GM12878 (cell line): ENCODE measurements at places on chromosomes 4 and X. TPM values are rescaled to one million over a fixed set of nuclear protein-coding genes. Genes with fewer than 3 reads are reported as not detected.

Gene POU3F4
- polyA plus RNA-seq, result not detected in 2 replicates

Gene LANCL3
- not detected in 2 replicates for polyA plus RNA-seq

Gene HDX
- 5.3 and 7.6 TPM in 2 replicates for polyA plus RNA-seq

Gene IBSP
- polyA plus RNA-seq, result not detected in 2 replicates

Gene USP26
- polyA plus RNA-seq, result not detected in 2 replicates

Gene XKRX
- not detected in 2 replicates for polyA plus RNA-seq

Gene SH3RF1
- 18.4 and 20.1 TPM in 2 replicates for polyA plus RNA-seq

Gene CYBB
- polyA plus RNA-seq, result 6.5 and 6.9 TPM in 2 replicates

Gene EVC
- 2.0 and 2.3 TPM in 2 replicates for polyA plus RNA-seq

DNA sequence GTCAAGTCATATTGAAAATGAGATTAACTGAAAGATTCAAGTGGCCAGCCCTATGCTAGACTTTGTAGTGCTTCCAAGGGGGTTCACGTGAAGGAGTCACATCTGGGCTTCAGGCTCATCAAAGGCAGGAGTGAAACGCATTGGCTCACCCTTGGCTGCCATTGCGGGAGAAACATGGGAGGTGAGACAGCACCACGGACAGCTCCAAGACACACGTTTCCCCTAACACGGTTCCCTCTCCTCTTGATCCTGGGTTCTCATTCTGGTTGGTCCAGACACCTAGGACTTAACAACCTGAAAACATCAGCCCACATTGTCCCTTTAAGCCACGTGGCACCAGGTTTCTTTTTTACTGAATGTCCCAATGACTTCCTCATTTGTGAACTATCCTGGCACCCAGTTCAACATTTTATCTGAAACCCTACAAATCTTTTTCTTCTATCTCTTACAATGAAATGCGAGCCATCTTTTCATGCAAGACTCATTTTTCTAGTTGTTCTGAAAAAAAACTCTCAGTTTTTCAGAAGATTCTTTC is 279.0 kb upstream of the VCX3A start:
- no peak for DNase-seq
- H3K4me1 ChIP-seq, result no peaks in the 10 kb centered on the region
- H3K27ac ChIP-seq, result no peak overlapping the region
- H3K27me3 ChIP-seq, result no peaks in the 10 kb centered on the region
- H3K4me3 ChIP-seq, result no peak overlapping the region
- H3K36me3 ChIP-seq, result no peaks in the 10 kb centered on the region

- no peak for DNase-seq
- H3K4me3 ChIP-seq, result no peak overlapping the region
- no peak overlapping the region for H3K27ac ChIP-seq
- no peaks in the 10 kb centered on the region for H3K4me1 ChIP-seq
- no peaks in the 10 kb centered on the region for H3K36me3 ChIP-seq
These were observed 62.3 kb upstream of the ADAMTS3 start for GRCh38 chr4:72631296-72631695.

GRCh38 chr4:60314416-60314815 is 885.7 kb upstream of the ADGRL3 start:
- H3K27ac ChIP-seq, result no peak overlapping the region
- H3K4me1 ChIP-seq, result no peaks in the 10 kb centered on the region
- H3K4me3 ChIP-seq, result no peak overlapping the region

GRCh38 chr4:121168446-121169281 is 4.5 kb upstream of the TNIP3 start:
- no peaks in the 10 kb centered on the region for H3K36me3 ChIP-seq
- peaks cover 18% of the 10 kb centered on the region for H3K4me1 ChIP-seq

DNA sequence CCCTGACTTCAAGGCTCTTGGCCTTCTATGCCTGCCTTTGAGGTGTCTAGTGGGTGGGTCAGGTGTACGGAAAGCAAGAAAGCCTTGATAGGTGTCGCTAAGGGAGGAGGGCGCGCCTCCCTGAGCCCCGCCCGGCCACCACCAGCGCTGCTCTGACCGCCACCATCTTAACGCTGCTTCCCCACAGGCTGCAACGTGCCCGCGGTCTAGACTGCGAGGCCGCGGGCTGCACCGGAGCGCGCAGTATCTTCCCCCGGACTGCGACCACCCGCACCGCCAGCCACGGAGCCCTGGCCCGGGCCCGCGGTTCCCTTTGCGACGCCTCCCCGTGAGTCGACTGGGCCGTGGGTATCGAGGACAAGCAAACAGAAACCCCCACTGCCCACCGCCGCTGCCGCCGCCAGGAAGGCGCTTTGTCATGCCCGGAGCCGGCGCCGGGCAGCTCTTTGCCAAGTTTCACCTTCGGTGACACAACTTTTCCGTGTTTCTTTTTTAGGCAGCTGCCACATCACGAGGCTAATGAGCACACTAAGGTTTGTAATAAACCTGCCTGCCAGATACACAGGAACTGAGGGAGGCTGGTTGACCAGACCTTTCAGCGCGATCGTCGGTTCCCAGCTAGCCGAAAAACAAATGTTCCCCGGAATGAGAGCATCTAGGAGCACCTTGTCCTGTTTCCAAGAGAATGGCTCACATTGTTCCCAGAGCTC is 335.8 kb upstream of the F9 start:
- H3K36me3 ChIP-seq, result no peaks in the 10 kb centered on the region
- H3K27ac ChIP-seq, result no peak overlapping the region
- H3K4me3 ChIP-seq, result no peak overlapping the region
- no peaks in the 10 kb centered on the region for H3K4me1 ChIP-seq
- DNase-seq, result no peak

DNA sequence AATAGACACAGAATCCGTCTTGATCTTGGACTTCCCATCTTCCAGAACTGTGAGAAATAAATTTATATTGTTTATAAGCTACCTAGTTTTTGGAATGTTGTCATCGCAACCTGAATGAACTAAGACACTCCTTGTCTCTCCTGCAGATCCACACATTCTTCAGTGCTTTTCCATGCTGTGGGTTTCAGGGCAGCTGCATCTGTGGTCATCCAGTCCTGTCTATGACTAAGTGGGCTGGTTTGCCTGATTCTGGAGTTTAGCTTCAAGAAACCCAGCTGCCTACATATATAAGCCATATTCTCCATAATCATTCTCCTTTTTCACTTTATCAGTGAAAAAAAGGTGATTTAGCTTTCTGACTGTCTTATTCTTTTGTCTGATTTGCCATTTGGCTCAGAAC is 170.3 kb upstream of the KIT start:
- no peak overlapping the region for H3K27ac ChIP-seq
- H3K27me3 ChIP-seq, result no peaks in the 10 kb centered on the region
- no peaks in the 10 kb centered on the region for H3K36me3 ChIP-seq
- H3K4me3 ChIP-seq, result no peak overlapping the region
- DNase-seq, result no peak

DNA sequence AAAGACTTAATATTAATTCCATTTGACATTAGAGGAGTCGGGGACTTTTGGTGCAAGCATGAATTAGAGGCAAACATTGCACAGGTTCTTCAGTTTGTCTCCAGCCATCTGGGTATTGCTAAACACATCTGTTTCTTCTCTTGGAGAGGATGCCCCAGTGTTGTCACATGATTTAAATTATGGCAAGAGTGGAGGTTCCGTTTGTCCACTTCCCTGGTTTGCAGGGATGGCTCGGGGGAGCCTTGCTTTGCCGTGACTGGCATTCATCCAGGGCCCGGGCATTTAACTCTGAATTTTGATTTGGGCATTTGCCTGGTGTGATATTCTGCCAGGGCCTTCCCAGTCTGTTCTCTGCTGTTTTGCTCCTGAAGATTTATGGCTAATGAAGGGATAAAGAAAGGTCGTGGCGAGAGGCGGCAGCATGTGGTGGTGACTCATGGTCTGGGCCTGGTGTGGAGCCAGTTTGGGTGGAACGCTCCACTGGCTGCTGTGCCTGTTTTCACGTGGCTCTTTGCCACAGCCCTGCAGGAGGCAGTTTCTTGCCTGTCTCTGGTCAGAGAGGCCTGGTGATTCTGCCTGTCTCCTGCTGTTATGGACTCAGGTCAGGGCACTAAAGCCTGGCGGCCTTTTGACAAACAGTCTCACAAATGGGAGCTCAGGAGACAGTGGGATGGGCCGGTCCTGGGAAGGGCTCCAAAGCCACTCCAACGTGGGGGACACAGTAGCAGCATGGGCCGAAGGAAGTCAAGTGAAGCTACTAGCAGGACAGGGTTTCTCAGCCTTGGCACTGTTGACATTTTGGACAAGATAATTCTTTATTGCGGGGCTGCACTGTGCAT is 99.4 kb upstream of the PGRMC2 start:
- H3K27me3 ChIP-seq, result no peaks in the 10 kb centered on the region
- DNase-seq, result no peak
- H3K36me3 ChIP-seq, result no peaks in the 10 kb centered on the region
- H3K27ac ChIP-seq, result no peak overlapping the region
- H3K4me1 ChIP-seq, result no peaks in the 10 kb centered on the region

DNA sequence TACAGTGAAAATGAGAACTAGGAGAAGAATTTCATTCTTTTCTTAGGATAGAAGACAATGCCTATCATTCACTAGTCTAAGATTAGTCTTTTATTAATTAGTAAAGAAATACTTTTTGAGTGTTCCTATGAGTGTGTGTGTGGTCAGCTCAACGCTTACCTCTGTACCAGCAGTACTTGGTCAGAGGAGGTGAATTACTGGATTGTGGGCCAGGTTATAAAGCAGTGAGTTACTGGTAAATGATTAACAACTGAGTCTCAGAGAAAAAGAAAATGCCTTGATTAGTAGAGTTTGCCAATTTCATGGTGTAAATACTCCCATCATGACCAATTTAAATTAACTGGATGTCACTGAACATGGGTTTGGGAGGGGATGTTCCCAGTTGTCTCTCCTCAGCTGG is 444.6 kb downstream of the STIM2 start:
- no peak overlapping the region for H3K27ac ChIP-seq
- H3K4me3 ChIP-seq, result no peak overlapping the region
- no peaks in the 10 kb centered on the region for H3K27me3 ChIP-seq
- no peaks in the 10 kb centered on the region for H3K4me1 ChIP-seq

GRCh38 chrX:39758791-39759525 is 338.8 kb downstream of the BCOR start:
- no peaks in the 10 kb centered on the region for H3K4me1 ChIP-seq
- no peaks in the 10 kb centered on the region for H3K27me3 ChIP-seq
- no peaks in the 10 kb centered on the region for H3K36me3 ChIP-seq
- DNase-seq, result no peak

DNA sequence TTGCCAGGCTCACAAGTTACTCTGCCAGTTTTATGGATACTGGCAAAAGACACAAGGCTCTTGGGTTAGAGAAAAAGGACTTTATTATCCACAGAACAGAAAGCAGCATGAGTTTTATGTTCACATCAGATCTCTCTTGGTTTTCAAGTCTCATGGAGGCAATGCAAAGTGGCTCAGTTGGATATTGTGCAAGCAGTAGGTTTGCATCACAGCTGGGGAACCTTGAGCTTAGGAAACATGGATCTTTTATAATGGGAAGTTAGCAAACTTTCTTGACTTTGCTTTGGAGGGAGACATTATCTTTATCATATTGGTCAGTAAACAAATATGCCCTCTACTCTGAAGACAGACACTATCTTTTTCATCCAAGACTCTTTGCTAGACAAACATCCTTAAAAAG is 109.2 kb upstream of the GRPR start:
- no peaks in the 10 kb centered on the region for H3K36me3 ChIP-seq
- no peak overlapping the region for H3K4me3 ChIP-seq
- no peaks in the 10 kb centered on the region for H3K27me3 ChIP-seq
- DNase-seq, result no peak
- no peaks in the 10 kb centered on the region for H3K4me1 ChIP-seq

DNA sequence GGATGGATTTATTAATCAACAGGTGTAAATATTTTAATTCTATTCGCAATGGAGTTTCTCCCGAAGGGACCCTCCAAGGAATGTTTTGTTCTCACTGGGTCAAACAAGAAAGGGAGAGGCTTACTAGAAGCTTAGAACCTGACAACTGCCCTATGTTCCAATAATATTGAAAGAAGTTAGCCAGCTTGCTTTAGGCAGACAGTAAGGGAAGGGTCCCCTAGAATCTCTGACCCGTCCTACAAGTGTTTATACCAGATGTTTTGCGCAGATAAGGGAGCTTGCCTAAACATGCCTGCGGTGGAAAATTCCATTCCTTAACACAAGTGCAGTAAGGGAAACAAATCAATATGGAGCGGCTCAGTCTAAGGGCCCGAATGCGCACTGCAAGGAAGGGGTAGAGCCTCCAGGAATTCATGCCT is 17.7 kb downstream of the IL21 start:
- DNase-seq, result no peak
- H3K27me3 ChIP-seq, result no peaks in the 10 kb centered on the region; the same call in none of the 2 replicates
- H3K36me3 ChIP-seq, result no peaks in the 10 kb centered on the region
- no peak overlapping the region for H3K4me3 ChIP-seq
- no peaks in the 10 kb centered on the region for H3K4me1 ChIP-seq

DNA sequence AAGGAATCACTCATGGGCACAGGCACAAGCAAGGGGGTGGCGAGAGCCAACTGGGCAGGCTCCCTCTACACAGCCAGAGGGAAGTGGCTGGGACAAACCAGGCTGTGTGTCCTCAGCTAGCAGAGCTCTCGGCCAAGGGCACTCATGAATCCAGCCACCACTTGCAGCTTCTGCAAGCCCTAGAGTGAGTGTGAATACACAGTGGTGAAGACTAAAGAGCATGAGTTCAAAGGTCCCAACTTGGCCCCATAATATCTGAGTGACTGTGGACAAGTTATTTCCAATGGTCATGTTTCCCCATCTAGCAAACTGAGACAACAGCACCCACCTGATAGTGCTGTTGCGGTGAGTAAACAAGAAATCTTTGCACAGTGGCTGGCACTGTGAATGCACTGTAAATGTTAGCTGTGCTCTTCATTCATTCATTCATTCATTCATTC is 51.7 kb downstream of the ADGRG2 start:
- no peaks in the 10 kb centered on the region for H3K27me3 ChIP-seq
- H3K36me3 ChIP-seq, result no peaks in the 10 kb centered on the region
- DNase-seq, result no peak
- H3K27ac ChIP-seq, result no peak overlapping the region
- no peaks in the 10 kb centered on the region for H3K4me1 ChIP-seq

- H3K27ac ChIP-seq, result no peak overlapping the region
- no peak for DNase-seq
- H3K4me1 ChIP-seq, result no peaks in the 10 kb centered on the region
- no peaks in the 10 kb centered on the region for H3K36me3 ChIP-seq
- no peak overlapping the region for H3K4me3 ChIP-seq
These were observed 29.1 kb downstream of the FHL1 start for GRCh38 chrX:136176399-136176825.

DNA sequence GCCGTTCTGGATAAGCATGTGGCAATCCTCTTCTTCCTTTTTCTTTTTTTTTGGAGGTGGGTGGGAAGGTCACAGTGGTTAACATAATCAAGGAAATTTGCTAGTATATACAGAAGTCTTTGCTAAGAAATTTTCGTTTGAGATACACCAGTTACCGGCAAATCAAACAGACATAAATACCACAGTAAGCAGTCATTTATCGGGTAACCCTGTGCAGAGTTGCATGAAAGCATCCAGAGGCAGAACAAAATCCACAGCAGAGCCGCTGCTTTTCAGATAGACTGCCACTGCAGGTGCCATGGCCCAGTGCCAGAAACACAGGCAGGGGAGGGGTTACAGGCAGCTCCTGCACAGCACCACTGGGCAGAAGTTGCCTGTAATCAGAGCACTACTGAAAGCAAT is 179.1 kb upstream of the MAB21L2 start:
- no peak for DNase-seq
- no peaks in the 10 kb centered on the region for H3K4me1 ChIP-seq
- no peak overlapping the region for H3K27ac ChIP-seq
- H3K27me3 ChIP-seq, result no peaks in the 10 kb centered on the region
- no peak overlapping the region for H3K4me3 ChIP-seq
